C1 segment of cervical spinal cord (tissue), 14 donors: ENCODE measurements at places on chromosomes 11 and 22.

DNA sequence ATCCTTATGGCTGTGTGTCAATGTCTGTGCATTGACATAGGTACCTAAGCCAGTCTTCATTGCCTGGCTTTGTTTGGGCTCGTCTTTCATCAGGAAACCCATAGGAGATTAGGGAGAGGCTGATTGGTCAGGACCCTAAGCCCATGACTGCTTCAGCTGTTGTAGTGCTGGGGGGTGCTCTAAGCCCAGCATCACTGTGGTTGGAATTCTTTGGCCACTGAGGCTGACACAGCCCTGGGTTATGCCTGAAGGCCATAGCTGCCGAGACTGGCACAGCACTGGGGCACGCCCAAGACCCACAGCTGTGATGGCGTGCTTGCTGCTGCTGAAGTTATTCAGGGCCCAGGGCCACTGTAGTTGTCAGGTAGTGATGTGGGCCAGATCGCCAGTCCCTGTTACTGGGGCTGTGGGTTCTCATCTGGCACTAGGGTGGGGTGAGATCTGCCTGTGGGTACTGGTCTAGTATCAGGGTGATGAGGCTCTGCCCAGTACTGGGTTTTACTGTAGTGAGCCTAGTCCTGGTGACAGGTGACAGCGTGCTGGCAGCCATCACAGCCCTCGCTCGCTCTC, 4.9 kb downstream of the USP18 start:
- DNase-seq = no peak

DNA sequence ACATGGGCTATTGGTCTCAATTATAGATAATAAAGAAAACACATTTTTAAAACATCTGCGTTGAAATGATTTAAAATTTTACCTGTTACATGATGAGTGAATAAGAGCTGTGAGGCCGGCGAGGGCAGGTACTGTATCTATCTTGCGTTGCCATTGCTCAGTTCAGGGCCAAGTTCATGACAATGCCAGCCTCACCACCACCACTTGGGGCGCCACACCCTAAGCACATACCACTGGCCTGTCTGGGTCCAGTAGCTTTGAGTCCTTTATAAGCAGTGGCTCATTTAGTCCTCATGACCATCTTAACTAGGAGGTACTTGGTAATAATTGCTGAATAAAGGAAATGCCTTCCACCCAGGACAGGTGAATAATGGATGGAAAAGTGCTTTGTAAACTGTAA, 14.5 kb upstream of the MB start:
- no peak for DNase-seq

DNA sequence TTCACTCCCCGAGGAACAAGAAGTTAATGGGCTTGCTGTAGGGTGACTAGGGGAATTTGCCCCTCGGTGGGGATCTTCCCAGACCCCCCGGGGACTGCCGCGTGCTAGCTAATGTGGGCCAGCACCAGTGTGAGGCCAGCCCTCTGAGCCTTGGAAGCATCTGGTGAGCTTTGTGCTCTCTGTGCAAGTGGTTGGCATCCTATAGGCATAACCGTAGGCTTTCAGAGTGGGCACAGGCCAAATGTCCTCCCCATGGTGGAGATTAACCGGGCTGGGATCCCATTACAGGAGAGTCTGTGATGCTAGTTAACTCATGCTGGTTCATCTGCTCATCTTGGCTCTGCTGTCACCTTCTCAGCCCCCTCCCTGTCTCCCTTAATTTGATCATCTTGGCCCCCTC, 125.7 kb downstream of the TRIM29 start:
- no peak for DNase-seq

DNA sequence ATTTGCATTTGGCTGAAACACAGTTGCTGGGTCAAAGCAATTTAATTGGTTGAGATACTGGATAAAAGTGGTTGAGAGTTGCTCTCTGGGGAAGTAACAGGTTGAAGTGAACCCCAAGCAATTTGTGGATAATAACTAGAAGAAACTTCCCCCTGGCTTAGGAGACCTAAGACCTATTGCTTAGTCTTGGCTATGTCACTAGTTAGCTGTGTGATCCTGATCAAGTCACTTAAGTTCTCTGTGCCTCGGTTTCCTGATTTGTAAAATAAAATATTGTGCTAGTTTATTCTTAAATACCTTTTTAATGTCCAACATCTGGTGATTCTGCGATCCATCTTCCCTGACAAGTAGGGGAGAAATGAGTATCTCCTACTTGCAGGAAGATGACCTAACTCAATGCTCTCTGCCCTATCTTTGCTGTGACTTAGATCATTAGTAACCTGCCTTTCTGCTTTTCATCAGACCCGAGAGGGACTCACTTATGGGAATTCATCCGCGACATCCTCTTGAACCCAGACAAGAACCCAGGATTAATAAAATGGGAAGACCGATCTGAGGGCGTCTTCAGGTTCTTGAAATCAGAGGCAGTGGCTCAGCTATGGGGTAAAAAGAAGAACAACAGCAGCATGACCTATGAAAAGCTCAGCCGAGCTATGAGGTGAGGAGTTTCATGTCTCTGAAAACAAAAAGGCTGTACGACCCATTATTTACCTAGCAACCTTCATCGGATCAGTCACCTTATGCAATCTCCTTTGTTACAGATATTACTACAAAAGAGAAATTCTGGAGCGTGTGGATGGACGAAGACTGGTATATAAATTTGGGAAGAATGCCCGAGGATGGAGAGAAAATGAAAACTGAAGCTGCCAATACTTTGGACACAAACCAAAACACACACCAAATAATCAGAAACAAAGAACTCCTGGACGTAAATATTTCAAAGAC, 37.5 kb downstream of the EHF start:
- no peak for DNase-seq

DNA sequence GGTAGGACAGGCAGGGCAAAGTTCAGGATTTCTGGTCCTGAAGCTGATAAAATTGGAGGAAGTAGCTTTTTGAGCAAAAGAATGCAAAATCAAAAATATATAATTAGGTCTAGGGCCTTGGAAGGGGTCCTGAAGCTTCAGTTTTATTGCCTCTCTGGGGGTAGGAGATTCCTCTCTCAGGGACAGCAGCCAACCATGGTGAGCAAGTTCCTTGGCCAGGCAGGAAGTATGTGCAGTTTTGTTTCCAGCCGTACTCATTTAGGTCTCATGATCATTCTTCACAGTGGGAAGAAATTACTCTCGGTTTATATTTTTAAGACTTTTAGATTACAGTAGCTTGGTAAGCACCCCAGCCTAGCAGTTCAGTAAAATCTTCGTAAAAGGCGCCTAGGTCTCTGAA, 2.9 kb upstream of the RAB38 start:
- no peak for DNase-seq
